ENCODE measurements at places on chromosomes 16 and 17.
A peak's percentile ranks its signal among the peaks of the same experiment; 100 is the strongest.

DNA sequence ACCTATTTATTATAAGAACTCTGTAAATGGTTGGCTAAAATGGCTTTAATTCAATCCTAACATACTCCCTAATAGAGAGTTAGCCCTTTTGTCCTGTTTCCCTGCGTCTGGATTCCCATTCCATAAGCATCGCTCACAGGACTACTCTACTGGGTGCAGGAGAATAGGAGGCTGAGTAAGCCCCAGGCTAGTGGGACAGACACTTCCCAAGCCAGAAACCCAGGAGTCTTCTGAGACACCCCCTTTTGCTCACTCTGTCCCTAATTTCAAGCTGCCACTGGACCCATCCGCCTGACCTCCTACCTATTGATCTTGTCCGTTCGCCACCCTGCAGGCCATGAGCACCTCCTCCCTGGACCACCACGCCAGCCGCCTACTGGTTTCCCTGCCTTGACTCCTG lies 16.7 kb upstream of the TOB1 start:
- no peak for DNase-seq

DNA sequence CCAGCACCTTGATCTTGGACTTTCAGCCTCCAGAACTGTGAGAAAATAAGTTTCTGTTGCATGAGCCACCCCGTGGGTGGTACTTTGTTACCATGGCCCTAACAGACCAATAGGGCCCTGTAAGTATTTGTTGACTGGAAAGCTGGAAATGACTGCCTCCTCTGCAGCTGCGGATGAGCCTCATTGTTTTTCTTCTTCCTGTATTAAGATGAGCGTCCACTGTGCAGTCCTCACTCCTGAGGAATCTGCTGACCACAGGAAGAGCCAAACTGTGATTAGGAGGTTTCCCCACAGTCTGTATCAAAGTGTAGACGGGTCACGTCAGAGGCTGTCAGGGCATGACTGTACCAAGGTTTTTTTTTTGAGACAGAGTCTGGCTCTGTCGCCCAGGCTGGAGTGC lies 12.2 kb upstream of the AKTIP start:
- DNase-seq = no peak

DNA sequence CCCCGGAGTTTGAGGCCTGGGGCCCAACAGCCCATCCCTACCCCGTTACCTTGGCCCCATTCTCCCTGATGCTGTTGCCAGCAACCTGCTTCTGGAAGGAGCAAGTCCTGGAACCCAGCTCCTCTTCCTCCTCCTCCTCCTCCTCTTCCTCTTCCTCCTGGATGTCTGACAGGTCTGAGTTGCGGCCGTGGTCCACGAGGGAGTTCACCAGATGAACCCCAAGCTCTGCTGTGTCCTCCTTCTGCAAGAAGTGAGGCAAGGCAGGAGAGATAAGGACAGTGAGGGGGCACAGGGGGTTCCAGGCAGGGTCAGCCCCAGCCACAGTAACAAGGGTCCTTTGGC lies 18.7 kb downstream of the TSPOAP1 start:
- no peak for DNase-seq

- DNase-seq = no peak
Measured at GRCh38 chr17:28193241-28193640, 125.8 kb upstream of the TMEM97 start.

DNA sequence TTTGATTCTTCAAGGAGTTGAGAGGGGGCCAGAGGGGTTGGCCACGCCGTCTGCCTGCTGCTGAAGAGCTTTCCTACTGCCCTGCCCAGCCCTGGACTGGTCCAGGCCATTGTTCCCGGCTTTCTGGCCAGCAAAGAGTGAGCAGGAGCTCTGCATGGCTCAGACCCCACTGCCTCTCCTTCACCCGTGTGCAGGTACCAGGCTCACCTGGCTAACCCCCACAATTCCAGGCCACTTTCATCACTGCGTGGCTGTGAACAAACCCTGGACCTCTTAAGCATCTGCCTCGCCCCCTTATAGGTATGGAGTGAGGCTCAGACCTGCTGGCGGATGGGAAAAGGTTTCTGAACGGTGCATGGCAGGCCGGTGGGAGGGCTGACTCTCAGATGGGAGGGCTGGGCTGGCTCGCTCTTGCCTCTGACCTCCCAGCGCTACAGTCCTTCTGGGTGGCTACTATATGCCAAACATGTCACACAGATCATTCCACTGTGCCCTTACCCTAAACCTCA lies 8.9 kb downstream of the ZNF319 start:
- DNase-seq = no peak

GRCh38 chr17:62778990-62779681 lies 29.0 kb downstream of the MARCHF10 start:
- DNase-seq = peak; percentile 27

DNA sequence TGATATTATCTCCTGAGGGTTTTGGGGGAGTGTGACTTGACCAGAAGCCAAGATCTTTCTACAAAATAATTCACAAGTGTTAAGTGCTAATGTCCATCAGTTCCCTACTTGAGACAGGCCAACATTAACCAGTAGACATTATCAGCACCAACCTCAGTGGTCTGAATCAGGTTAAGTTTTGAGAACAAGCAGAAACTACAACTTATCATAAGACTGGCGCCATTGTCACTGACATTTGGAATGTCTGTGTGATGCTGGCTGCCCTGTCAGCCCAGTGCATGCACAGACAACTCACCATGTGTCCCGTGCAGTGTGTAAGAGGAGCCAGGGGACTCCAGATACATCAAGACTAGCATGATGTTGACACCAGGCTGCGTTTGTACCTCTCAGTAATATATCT lies 76.8 kb downstream of the CCDC182 start:
- DNase-seq = peak; percentile 73

DNA sequence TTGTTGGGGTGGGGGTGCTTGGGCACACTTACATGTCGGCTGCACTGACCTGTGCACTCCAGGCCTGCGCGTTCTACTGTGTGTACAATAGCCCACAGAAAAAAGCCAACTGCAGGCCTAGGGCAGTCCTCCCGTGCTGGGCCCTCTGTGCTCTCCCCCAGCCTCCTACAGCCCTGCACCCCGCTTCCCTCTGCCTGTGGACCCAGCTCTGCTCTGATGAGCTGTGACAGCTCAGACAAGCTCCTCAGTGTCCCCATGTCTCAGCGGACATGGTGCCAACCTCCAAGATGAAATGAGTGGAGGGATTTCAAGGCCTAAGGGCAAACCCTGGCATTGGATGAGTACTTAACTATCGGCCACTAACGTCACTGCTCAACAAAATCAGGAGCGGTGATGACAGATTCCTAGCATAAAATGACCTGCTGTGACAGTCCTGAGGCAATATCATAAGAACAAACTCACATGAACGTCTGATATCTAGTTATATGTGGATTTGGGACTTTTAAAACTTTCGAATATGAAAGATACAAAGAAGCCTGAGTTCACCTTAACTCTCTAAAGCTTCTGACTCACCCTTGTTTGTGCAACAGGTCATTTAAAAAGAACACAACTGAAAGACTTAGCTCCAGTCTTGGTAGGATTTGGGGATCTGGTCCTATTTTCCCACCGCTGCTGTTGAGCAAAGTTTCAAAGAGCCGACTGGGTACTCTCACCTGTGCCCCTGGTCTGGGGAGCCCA lies 34.7 kb downstream of the CCDC57 start:
- DNase-seq = no peak

- DNase-seq = no peak
Measured at GRCh38 chr16:1524366-1524765, 9.1 kb upstream of the TMEM204 start.

DNA sequence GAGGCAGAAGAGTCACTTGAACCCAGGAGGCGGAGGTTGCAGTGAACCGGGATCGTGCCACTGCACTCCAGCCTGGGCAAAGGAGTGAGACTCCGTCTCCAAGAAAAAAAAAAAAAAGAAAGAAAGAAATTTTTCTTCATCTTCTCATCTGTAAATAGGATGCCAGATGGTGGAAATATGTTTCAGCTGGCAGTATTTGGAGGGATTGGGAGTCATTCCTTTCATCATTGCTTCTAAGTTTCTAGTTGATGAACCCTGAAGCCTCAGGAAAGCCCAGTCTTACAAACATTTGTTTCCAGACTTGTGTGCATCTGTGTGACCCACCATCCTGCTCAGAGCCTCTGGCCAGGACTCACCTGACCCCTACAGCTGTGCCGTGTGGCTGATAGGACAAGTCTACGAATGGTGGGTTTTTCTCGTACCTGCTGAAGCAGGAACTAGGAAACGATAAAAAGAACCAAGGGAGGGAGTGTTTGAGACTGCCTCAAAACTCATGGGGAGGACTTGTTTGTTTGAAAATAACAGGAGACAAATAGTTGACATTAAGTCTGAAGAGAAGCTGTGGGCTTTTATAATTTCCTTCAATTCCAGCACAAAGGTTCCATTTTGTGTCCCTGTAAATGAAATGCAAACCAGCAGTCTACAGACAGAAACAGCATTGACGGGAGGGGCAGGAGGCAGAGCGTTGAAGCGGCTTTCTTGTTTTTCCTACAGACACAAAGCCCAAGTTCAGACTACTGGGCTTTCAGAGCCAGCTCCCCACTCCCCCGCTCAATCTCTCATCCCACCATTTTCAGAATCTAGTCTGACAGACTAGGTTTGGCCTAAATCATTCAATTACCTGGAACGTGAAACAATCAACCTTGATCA lies 24.9 kb downstream of the CDRT4 start:
- DNase-seq = no peak

DNA sequence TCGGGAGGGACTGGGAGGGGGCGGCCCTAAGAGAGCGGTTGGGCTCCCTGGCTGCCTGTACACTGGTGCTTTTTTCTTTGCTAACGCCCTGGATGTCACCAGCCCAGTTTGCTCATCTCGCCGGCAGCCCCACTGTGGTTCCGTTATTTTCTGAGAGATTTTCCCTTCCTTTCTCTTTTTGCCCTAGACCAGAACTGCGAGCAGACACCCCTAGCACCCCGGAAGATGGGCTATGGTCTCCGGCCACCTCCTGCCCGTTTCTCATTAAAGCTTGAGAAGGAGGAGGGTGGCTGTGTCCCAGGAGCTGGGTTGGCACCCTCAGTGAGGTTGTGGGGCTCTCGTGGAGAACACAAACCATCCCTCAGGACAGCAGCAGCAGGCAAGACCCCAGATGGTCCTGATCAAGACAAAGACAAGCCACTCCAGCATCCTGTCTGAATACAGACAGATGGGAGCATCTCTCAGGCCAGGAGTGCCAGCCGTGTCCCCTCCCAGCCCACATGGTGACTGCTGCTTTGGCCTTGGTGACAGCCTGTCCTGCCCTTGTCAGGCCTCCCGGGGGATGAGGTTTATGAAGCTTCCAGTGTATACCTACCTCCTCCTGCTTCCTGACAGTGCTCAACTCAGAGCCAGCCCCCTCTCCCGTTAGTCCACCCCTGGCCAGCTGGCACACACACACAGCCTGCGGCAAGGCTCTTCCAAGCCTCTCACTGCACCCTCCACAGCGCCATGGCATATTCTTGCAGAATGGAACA lies 77.2 kb downstream of the KCNJ12 start:
- DNase-seq = no peak

DNA sequence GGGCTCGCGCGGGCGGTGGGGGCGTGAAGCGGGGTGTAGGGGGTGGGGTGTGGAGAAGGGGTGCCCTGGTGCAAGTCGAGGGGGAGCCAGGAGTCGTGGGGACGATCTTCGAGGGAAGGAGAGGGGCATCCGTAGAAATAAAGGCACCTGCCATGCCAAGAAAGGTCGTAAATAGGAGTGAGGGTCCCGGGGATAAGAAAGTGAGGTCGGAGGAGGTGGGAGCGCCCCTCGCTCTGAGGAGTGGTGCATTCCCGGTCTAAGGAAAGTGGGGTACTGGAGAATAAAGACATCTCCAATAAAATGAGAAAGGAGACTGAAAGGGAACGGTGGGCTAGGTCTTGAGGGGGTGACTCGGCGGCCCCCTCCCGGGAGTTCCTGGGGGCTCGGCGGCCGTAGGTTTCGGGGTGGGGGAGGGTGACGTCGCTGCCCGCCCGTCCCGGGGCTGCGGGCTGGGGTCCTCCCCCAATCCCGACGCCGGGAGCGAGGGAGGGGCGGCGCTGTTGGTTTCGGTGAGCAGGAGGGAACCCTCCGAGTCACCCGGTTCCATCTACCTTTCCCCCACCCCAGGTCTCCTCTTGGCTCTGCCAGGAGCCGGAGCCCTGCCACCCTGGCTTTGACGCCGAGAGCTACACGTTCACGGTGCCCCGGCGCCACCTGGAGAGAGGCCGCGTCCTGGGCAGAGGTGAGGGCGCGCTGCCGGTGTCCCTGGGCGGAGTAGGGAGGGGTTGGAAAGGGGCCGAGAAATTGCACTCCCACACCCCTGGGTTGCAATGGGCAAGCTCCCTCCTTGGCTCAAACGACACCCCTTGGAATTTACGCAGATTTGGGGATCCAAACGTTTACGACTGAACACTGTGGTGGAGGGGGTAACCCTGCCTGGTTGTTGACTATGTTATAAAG lies 888 bp downstream of the CDH1 start:
- no peak for DNase-seq

DNA sequence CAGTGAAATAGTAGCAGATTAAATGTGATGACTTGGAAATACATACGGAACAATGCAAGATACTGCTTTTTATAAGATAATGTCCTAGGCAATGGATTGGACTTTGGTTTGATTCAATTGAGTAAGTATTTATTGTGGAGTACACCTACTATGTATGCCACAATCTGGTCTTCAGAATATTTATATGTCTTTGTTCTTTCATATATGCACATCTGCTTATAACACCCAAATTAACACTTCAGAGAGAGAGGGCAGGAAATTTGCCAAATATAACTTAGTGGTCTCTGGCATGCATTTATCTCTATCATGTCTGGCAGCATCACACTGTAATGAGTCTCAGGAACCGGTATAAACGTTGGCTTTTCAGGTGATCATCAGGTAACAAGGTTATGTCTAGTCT lies 16.9 kb downstream of the RPGRIP1L start:
- DNase-seq = no peak

GRCh38 chr16:61936522-61936921 lies 99.7 kb downstream of the CDH8 start:
- DNase-seq = peak; percentile 12

DNA sequence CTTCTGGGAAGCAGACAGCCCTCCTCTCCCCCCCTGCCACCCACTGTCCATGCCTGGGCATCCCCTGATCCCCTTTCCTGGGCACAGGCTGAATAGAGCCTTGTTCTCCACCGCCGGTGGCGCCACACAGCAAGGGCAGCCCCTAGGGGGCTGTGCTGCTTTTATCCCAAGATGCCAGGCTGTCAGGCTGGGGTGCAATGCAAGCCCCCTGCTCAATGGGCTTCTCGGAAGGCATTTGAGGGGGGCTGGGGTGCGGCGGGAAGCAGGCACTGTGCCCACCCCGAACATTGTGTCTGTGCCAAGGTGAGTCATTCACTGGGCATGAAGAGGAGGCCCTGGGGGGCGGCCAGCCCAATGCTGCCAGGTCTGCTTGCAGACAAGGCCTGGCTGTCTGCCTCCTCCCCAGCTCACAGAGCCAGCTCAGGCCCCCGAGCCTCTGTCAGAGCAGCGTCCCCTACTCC lies 1.5 kb upstream of the GFAP start:
- no peak for DNase-seq

DNA sequence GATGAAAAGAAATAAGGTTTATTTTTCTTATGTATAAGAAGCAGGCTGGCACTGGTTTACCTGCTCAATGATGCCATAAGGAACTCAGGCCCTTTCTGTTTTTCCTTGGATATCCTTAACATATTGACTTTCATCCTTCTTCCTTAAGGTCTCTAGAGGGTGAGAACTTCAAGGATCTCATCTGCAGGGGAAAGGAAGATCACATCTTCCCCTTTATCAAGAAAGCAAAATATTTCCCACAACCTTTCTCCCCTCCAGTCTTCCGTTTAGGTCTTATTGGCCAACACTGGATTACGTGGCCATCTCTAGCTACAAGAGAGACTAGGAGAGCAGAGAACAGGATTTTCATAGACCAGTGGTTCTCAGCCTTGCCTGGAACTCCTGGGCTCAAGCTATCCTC lies 4.2 kb upstream of the TBX4 start:
- no peak for DNase-seq

GRCh38 chr16:57955572-57956188 lies 15.2 kb downstream of the CNGB1 start:
- DNase-seq = no peak
